ELR (cell line): ENCODE measurements at places on chromosomes 2 and 18.

GRCh38 chr2:3759761-3760160 is 56.4 kb downstream of the DCDC2C start:
- DNase-seq = no peak

DNA sequence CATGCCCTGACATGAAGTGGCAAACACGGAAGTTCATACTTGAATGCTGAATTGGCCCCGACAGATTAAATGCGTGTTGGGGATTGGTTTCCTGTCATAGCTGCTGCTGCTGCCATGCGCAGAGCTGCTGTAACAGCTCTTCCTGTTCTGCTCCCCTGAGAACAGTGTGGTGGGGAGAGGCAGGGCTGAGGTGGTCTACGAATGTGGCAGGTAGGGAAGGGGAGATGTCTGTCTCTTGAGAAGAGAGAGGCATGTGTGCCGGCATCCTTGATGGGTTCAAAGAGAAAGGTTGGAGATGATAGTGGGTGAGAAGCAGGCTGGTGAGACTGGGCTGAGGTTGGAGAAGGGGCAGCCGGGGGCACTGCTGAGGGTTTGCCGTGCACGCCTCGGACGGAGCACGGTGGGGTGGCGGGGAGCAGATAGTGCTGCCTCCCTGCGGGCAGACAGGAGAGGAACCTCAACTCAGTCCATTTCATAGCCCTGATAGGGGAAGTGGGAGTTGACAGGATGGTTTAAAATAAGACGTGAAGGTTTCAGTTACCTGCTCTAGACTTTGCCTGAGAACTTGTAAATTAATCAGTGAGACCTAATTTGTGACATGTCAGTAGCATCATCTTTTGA is 46.1 kb downstream of the TMEM185B start:
- DNase-seq = no peak

GRCh38 chr2:221671515-221671914 is 99.4 kb upstream of the EPHA4 start:
- DNase-seq = peak; percentile 28

GRCh38 chr2:26178746-26179436 is 6.0 kb downstream of the GAREM2 start:
- peak; percentile 37 for DNase-seq

- no peak for DNase-seq
These were observed 7.1 kb upstream of the AGFG1 start for GRCh38 chr2:227464851-227465250.

GRCh38 chr18:50642439-50642838 is 82.6 kb downstream of the MAPK4 start:
- no peak for DNase-seq

GRCh38 chr2:86274265-86274917 is 63.0 kb downstream of the REEP1 start:
- peak; percentile 84 for DNase-seq
